ENCODE measurements at places on chromosomes 2 and 18.

DNA sequence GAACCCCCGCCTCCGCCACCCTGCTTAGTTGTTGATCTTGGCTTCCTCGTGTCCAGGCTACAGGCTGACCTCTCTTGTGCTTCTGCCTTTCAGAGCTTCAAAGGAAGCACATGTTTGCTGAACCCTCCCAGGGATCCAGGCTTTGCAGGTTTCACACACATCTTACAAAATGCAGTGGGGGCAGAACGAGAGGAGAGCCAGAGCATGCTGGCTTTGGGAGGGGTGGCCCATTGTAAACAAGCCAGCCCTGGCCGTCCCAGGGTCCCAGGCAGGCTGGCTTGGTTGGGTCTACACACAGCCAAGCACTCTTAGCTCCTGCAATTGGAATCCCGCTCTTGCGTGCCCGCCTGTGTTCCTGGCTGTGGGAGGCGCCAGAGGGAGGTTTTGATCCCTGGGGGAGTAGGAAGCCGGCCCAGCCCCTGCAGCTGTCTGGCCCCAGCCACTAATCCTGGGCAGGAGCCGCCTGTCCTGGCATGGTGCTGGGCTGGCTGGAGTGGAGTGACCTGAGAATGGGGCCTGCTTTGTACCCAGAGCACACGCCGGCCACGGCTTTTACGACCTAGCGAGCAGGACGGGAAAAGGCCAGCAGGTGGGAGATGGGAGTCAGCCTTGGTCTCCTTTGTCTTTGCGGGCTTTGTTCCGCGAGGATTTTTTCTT is 53.9 kb downstream of the SH3BP4 start:
- no peak for DNase-seq

GRCh38 chr18:59907660-59908059 is 7.9 kb downstream of the PMAIP1 start:
- no peak for DNase-seq

GRCh38 chr2:28449488-28450395 is 46.1 kb upstream of the PLB1 start:
- no peak for DNase-seq

DNA sequence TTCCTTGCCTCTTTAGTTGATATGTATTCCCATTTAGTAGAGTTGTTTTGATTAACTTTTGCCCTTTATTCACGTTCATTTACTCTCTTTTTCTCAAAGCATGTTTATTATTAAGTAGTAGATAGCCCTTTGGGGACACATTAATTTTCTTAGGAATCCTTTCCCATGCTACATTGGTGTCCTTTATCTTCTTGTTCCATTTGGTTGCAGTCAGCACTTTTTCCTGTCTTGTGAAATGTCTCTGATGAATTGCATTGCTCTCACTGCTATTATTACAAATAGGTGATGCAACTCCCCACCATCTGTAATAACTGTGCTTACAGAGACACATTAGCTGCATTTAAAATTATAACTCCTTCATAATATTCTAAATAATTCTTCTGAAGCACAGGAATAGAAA is 428.5 kb upstream of the CNTNAP5 start:
- no peak for DNase-seq

DNA sequence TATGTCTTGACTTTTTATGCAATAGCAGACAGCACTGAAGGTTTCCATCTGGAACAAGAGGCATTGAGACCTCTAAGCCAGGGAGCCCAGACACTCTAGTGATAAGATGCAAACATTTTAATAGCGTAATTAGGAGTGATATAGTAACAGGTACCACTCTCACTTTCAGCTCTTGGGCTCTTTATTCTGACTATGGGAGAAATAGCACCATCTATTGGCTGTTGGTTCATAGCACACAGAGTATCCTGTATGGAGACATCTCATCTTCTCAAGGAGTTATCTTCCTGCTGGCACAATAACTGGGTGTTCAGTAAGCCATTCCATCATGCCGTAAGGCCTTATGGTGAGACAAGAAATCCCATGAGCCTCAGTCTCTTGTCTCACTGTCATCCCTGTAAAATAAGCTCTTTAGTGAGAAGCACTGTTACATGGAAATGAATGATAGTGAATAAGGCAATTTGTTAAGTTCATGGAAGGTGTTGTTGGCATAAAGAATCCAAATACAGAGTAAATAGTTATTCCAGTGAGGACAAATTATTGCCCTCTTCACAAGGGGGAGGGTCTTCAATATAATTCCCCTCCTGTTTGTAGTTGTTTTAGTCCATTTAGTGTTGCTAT is 48.3 kb downstream of the THUMPD2 start:
- peak; percentile 23 for DNase-seq

GRCh38 chr18:14942275-14942674 is 194.3 kb downstream of the ANKRD30B start:
- DNase-seq, result no peak

DNA sequence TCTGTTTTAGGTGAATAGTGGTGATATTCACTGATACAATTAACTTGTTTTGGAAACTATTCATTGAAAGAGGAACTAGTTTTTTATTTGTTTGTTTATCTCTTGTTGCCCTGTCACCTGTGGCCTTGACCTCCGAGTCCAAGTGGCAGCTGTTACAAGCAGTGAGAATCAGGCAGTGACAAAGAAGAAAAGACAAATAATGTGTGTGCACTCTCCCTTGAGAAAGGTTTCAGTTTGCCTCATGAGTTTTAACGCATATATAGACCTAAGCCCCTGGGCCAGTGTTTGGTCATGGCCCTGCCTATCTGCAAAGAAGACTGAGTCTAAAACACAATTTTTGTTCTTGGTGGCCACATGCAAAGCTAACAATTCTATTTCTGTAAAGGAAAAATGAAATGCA is 15.3 kb downstream of the KYNU start:
- no peak for DNase-seq

DNA sequence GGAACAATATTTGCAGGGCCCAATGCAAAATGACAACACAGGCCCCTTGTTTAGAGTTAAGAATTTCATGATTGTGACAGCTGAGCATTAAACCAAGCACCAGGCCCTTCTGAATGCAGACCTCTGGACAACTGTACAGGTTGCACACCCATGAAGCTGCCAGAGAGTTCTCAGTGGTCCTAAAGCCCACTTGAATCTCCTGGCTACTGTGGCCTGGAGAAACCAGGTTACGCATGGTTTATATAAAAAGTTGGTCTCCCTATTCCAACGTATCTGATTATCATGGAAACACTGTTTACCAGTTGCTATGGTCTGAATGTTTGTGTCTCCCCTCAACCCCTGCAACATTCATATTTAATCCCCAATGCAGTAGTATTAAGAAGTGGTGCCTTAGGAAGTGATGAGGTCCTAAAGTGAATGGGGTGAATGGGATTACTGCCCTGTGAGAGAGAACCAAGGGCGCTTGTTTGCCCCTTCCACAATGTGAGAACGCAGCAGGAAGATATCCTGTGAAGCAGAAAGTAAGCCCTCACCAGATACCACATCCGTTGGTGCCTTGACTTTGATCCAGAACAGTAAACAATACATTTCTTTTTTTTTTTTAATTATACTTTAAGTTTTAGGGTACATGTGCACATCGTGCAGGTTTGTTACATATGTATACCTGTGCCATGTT is 48.0 kb upstream of the ANXA4 start:
- no peak for DNase-seq

DNA sequence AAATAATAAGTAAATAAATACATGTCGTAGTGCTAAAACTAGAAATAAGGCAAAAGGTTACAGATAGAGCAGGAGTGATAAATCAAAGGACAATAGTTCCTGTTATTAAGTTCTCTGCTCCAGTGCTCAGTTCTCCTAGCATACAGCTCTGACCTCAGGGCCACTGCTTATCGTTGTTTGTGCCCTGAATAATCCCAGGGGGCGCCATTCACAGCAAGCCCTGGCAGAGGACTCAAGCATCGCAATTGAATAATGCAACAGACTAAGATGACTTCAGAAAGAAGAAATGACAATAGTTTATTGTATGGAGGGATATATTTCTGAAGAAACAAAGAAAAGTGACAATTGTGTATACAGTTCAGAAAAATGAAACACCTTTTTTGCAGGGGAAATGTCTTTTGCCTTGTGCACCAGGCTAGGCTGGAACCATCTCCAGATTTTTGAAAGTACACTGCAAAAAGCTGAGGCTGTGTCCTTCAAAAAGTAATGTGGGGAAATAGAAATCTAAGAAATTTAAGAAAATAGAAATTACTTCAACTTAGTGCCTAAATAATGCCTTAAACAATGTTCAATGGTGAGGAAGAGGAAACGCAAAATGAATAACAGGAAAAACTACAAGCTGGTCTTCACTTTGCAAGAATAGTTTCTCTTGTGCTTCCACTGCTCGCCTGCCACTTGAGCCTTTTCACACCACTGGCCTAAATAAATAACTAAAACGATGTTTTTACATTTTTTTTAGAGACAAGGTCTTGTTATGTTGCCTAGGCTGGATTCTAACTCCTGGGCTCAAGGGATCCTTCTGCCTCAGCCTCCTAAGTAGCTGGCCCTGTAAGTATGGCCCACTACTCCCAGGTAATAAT is 19.0 kb upstream of the CCNYL1 start:
- DNase-seq, result no peak

- DNase-seq, result peak; percentile 85
Observed at GRCh38 chr2:157874997-157875640, 1.0 kb downstream of the ACVR1 start.

GRCh38 chr2:40395169-40396073 is 56.5 kb downstream of the SLC8A1 start:
- DNase-seq, result no peak

DNA sequence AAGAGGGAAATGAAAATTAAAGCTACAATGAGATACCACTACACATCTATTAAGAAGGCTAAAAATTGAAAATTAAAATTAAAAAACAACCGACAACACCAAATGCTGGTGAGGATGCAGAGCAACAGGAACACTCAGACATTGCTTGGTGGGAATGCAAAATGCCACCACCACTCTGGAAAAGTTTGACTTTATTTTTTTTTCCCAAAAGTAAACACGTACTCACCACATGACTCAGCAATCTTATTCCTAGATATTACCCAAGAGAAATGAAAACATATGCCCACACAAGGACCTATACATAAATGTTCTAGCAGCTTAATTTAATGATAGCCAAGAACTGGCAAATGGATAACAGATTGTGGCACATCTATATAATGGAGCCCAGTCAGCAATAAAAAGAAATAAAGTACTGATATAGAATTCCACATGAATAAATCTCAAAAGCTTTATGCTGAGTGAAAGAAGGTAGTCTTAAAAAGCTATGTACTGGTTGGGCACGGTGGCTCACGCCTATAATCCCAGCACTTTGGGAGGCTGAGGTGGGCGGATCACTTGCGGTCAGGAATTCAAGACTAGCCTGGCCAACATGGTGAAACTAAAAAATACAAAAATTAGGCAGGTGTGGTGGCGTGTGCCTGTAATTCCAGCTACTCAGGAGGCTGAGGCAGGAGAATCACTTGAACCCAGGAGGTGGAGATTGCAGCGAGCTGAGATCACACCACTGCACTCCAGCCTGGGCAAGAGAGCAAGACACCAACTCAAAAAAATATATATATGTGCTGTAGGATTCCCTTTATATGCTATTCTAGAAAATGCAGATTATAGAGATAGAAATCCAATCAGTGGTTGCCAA is 4.2 kb upstream of the PROC start:
- DNase-seq, result peak; percentile 10

DNA sequence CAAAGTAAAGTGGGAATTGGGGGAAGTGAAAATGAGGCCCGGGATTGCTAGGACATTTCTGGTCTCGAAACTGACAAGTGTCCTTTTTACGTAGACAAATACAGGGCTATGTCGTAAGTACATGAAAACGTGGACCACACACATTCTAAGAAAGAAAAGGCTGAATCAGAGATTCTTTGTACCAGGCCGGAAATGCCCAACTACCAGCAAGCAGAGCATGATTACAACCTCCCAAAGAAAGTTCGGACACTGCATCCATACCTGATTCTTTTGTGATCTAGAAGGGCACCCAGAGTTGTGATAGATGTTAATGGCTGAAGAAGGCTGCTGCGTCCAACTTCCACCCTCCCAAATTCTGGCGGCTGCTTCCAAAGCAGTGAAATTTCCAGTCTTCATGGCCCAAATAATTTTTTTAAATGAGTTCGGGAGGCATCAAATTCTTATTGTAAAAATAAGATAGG is 1.7 kb downstream of the RBMS1 start:
- DNase-seq, result peak; percentile 54

DNA sequence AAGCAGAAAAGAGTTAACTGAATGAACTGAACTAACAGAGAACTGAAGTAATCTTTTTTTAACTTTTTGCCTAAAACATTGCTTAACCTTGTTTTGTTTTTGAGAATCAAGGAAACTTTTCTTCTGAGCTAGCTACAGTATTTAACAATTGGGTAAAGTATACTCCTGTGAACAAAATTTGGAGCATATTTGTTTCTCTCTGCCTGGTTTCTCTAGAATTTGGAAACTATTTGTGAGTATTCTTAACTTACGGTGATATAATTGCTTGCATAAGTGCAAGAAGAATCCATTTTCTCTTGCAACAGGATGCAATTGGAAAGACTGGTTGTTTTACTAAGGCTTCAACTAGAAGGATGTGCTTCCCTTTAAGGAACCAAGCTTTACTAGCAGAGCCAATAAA is 65.9 kb upstream of the FAM98A start:
- DNase-seq, result no peak

Data from foreskin melanocyte (primary cell).